Urinary bladder (tissue), 4 donors: ENCODE measurements at places on chromosomes 3 and 15.
A peak's percentile ranks its signal among the peaks of the same experiment; 100 is the strongest.

DNA sequence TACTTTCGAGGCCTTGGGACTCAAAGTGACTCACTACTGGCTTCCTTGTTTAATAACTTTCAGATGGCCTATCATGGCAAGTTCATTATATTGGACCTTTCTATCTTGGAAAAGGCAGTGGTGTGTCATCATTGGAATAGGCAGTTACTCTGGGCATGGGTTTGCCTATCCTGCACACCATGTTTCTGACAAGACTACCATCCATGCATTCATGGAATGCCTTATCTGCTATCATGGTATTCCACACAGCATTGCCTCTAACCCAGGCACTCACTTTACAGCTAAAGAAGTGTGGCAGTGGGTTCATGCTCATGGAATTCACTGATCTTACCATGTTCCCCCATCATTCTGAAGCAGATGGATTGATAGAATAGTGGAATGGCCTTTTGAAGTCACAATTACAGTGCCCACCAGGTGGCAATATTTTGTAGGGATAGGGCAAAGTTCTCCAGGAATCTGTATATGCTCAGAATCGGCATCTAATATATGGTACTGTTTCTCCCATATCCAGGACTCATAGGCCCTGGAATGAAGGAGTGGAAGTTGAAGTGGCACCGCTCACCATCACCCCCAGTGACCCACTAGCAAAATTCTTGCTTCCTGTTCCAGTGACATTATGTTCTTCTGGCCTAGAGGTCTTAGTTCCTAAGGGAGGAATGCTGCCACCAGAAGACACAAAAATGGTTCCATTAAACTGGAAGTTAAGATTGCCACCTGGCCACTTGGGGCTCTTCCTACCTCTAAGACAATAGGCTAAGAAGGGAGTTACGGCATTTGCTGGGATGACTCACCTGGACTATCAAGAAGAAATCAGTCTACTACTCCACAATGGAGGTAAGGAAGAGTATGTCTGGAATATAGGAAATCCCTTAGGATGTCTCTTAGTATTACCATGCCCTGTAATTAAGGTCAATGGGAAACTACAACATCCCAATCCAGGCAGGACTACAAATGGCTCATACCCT, 1161.4 kb downstream of the SI start:
- no peak for DNase-seq

DNA sequence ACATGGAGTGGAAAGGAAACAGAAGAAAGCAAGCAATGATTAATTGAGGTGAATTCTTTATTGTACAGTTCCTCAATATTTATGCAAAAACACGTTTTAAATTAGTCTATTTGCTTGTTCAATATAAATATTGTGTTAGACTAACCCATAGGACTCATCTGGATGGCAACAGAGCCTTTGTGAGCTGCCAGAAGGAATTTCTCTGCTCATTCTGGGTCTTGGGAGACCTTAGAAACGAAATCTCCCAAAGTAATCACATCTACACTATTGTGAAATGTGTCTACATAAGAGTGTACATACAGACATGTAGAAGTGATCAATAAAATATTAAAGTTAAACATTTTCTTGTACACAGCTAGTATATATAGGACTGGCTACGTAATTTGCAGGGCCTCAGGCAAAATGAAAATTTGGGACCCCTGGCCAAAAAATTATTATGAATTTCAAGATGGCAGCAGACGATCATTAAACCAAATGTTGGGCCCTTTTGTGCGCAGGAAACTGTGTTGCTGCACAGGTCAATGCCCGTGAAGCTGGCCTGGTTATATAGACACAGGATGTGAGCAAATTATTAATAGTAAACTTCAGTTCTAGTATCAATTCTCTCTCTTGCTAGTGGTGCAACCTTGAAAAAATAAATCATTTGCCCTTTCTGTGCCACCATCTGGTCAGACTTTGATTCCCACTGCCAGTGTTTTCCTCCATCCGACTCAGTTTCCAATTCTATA, 83.3 kb downstream of the MINAR1 start:
- DNase-seq, result no peak

DNA sequence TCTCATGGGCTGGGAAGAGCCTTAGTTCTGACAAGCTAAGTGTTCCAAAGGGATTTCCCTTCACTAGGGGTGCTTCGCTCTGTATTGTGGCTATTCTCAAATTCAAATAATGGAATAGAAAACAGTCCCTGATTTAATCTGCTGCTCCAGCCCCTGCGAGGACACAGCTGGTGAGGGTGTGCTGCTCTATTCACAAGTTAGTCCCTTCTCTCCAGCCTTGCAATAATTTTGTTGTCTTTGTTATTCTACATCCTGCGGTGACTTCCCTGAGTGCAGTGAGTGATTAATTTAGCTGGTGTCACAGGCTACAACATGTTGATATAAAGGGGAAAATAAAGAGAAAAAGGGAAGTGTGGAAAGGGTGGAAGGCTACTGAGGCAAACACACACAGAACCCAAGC, 180.5 kb upstream of the VEPH1 start:
- DNase-seq, result no peak

DNA sequence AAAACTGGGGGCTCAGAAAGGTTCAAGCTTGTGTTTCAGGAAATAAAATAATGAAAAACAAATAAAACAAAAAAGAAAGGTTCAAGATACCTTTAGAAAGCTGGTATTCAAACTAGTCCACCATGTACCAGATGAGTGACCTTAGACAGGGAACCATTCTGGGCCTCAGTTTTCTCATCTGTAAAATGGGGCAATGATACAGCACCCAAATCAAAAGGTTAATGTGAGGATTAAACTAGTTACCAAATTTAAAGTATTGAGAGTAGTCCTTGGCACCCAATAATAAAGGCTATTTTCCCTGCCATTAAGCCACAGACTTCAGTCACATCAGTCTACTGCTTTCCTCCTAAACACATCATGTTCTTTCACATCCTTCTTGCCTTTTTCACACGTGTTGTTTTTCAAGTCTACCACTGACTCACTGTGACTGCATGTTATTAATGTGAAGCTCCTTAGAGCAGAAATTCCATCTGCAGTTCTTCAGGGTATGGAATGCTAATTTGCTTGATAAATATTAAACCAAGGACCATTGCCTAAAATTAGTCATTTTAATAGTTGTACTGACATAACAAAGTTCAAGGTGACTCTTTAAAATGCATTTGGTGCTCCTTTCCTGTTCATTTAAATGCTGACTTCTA, 19.9 kb downstream of the TAMM41 start:
- DNase-seq, result no peak

- no peak for DNase-seq
Measured at GRCh38 chr3:60636846-60637245, 614.4 kb downstream of the FHIT start.

- DNase-seq, result no peak
Measured at GRCh38 chr3:151058740-151059139, 26.7 kb upstream of the MED12L start.

- DNase-seq, result no peak
Measured at GRCh38 chr3:13051581-13051980, 21.6 kb downstream of the IQSEC1 start.

GRCh38 chr15:77506311-77507142, 85.8 kb downstream of the HMG20A start:
- peak; percentile 64 for DNase-seq

- no peak for DNase-seq
Measured at GRCh38 chr3:147369231-147369630, 37.1 kb downstream of the ZIC4 start.

- no peak for DNase-seq
Measured at GRCh38 chr15:47742742-47743141, 25.4 kb downstream of the SEMA6D start.

GRCh38 chr3:106428565-106428994, 559.8 kb upstream of the CBLB start:
- DNase-seq, result no peak

DNA sequence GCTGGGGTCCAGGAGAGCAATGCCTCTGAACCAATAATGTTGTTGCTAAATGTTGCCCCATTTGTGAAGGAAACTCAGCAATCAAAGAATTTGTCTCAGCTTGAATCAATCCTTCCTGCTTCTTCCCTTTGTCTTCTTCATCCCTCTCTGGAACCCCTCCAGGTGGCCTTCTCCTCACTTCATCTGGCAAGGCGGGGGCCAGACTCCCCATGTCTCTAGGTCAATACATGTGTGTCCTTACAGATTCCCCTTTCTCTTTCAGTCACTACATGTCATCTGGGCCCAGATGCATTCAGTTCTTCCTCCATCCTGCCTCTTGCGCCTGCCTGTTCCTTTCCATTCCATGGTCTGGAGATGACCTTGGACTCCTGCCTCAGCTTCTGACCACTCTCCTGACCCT, 8.0 kb upstream of the LTF start:
- no peak for DNase-seq

DNA sequence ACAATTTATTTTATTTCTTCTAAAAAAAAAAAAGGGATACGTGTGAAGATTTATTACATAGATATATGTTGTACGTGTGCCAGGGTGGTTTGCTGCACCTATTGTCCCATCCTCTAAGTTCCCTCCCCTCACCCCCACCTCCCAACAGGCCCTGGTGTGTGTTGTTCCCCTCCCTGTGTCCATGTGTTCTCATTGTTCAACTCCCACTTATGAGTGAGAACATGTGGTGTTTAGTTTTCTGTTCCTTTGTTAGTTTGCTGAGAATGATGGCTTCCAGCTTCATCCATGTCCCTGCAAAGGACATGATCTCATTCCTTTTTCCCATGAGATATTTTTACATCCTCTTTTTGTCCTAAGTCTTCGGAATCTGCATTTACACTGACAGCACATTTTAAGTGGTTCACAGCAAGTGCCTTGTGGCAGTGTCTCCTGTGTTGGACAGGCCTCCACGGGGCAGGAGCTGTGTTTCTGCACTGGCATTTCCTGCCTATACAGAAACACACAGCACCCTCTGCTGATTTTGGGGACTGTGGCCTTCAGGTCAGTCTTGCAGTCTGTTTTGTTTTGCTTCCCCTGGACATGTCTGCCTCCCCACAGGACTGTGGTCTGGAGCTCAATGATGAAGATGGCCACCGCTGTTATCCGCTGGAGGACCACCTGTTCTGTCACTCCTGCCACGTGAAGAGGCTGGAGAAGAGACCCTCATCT, 12.7 kb upstream of the SACM1L start:
- no peak for DNase-seq

DNA sequence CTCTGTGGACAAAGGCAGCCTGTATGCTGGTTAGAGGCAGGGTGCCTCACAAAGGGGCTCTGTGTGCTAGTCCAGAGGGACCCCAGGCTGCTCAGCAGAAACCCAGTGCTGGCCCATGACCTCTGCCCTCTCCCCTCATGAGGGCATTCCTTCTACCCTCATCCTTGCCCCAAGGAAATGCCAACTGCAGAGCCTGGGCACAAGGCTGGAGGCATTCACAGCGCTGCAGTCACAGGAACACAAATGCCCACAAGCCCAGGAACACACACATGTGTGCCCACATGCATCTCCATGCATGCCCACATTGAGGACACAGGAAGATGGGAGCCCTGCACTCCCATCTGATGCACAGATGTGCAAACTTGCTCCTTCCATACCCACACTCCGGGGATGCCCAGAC, 3.8 kb downstream of the INKA1 start:
- no peak for DNase-seq

GRCh38 chr15:72281713-72282112, 9.4 kb upstream of the PARP6 start:
- DNase-seq, result no peak

DNA sequence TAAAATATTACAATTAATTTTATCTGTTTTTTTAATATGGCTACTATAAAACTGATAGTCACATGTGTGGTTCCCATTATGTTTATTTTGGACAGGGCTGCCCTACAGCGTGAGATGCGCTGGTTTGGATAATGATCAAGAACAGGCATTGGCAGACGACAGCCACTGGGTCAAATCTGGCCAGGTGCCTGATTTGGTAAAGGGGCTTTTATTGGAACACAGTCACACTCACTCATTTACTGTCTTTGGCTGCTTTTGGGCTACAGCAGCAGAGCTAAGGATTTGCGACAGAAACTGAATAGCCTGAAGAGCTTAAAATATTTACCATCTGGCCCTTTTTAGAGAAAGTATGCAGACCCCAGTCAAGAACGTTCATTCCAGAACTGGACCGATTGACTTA, 724.2 kb upstream of the CFAP20DC start:
- no peak for DNase-seq

DNA sequence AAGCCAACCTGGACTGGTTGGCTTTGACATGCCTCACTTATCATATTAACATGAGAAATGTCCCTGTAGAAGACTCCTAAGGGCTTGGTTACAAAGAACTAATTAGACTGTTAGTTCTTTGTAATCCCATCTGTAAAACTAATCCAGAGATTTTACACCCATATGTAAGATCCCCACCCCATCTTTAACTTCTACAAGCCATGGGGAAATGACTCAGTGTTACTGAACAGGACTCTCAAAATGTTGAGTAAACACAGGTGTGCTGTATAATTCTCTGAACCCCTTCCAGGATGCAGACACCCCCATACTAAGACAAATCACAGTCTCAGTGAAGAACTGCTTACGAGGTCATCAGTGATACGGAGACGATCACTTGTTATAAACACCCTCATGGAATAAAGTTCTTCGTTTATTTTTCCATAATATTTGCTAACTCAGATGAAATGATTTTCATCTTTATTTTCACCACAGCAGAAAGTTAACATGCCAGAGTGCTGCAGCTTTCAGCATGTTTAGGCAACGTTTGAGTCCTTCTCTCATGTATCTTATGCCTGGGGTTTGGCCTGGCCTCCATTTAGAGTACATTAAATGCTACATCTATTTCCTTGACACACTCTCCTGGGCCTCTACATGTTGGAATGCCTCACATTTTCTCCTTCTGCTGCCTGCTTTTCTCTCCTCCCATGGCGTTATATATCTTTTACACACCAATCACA, 55.3 kb upstream of the LEKR1 start:
- DNase-seq, result no peak

GRCh38 chr3:96264701-96265100, 549.7 kb upstream of the EPHA6 start:
- no peak for DNase-seq

GRCh38 chr15:74178326-74179100, 5.0 kb downstream of the ISLR start:
- DNase-seq, result no peak

DNA sequence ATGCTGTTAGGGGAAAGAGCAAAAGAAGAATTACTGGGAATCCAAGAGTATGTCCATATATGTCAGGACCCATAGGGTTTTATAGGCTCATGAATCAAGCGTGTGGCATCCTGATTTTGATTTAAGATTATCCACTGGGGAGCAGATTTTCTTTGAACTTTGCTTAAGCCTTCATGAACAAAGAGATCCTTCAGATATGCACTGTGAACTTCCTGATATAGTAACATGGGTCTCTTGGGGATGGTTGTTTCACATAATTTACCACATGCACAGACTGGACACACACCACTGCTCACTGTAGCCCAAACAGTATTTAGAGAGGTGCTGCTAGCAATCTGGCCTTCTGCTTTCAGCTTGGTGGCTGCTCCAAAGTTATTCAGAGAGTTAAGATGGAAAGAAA, 200.9 kb upstream of the ZPLD1 start:
- no peak for DNase-seq
